AG04449 (cell line): ENCODE measurements at places on chromosomes 1 and 21.

DNA sequence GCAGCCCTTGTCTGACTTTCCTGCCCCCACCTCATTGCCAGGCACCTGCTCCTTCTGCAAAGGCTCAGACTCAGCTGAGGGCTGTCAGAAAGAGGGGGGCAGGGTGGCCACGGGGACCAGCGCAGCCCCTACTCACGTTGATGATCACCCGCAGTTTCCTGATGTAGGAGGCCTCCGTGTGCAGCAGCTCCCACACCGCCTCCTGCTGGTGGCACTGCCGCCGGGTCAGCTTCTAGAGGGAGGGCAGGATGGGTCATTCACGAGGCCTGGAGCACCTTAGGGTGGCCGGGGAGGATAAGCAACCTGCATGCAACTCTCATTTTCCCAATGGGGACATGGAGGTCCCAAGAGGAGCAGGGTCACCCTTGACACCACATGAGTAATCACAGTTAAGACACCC is 6.4 kb upstream of the TNFRSF25 start:
- no peak for DNase-seq

DNA sequence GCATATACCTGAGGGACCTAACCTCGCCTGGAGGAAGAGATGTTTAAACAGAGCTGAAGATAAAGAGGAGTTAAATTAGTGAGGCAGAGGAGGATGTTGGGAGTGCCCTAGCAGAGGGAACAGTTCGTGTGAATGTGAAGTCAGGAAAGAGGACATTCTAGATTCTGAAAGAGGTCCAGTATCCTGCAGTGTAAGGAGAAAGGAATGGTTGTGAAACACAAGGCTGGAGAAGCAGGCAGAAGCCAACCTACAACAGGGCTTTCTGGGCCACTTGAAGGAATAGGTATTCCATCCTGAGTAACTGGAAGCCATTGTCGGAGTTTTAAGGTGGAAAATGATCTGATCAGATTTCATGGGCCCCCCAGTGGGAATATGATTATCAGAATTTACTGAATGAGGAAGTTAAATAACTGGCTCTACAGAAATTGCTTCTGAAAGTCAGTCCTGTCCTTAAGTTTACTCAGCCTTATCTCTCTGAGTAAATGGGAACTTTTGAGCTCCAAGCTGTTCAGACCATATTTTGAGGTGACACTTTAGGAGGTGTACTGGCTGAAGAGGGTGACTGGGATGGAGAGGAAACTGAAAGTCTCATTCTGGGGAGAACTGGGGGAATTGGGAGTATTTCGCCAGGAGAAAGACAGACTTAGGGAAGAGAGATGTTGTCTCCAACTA is 24.4 kb upstream of the FAAH start:
- DNase-seq, result no peak

- peak; percentile 98 for DNase-seq
Measured at GRCh38 chr1:185453496-185454192, 136.6 kb upstream of the IVNS1ABP start.

- DNase-seq, result no peak
Measured at GRCh38 chr1:177310326-177310725, 139.6 kb downstream of the BRINP2 start.

DNA sequence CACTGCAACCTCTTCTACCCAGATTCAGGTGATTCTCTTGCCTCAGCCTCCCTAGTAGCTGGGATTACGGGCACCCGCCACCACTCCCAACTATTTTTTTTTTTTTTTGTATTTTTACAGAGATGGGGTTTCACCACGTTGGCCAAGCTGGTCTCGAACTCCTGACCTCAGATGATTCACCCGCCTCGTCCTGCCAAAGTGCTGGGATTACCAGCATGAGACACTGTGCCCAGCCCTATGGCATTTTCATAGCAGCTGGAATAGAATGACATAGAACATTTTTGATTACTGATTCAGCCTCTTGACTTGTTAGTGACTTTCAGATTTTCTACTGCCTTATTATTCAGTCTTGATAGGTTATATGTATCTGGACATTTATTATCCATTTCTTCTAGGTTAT is 1046.2 kb downstream of the AMY1C start:
- no peak for DNase-seq

- DNase-seq, result no peak
Measured at GRCh38 chr1:200493344-200493743, 83.5 kb upstream of the ZNF281 start.

GRCh38 chr21:35925497-35925896 is 134.8 kb downstream of the SETD4 start:
- no peak for DNase-seq

DNA sequence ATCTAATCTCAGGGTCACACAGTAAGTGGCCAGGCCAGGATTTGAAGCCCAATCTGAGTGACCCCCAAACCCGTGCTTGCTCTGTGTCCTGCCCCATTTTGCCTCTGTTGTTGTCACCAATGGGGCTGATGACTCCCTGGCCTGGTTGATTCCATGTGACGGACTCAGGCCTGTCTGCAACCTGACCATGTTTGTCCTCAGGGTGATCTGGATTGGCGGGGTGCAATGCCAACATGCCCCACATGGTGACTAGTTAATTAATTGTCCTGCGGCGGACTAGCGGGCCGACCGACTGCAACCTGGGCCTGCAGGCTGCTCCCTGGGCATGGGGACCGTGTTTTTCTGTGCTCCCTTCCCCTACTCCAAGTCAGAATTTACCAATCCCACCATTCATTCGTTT is 256.3 kb downstream of the MATN1 start:
- DNase-seq, result no peak

GRCh38 chr21:41621513-41621912 is 113.6 kb upstream of the TMPRSS2 start:
- no peak for DNase-seq

DNA sequence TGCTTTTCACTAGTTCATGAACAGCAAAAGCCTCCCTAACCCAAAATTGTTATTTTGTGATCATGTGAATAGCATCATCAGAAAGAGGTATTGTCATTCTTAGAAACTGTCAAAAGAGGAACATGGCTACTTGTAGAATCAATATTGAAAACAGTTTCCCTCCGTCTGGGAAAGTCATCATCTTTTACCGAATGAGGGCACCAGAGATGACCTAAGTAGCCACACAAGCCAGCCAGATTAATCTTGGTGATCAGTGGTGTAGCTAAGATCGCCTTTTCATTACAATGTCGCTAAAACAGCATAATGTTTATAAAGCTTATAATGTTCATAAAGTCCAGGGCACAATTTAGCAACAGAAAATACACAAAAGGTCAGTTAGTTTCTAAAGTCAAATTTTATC is 136.1 kb downstream of the SIPA1L2 start:
- DNase-seq, result no peak
